NCI-H2081 treated with DMSO at 0.1 percent for 48 hours (cell line): ENCODE measurements at places on chromosomes 6 and 20.

- DNase-seq, result no peak
Measured at GRCh38 chr20:47950913-47951283, 165.6 kb upstream of the SULF2 start.

DNA sequence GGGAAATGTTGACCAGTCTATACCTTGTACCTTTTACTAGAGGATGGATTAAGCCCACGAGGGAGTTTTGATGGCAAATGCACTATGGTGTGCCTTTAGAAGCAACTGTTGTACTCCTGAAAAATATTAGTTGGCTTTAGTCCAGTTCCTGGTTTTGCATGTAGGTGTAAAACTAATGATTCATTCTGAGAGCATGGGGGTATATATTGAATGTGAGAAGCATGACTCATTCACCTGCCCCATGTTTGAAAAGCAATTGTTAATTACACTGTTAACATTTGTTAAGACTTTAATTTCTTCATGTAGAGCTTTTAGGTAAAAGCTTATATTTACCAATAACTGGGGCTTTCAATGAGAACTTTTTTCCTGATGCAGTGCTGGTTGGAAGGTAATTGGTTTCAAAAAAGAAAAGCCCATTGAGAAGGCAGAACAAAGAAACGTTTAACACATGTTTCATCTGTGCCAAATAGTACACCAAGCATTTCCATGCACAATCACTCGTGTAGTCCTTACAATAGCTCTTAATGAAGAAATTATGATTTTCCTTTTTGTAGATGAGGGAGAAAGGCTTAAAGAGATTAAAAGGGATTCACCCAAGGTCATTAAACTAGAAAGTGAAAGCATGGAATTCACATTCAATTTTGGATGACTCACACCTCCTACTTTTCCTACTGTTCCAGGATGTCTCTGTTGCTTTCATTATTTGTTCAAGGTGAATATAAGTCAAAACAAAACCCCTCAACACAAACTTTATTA is 134.1 kb downstream of the CCDC170 start:
- peak; percentile 5 for DNase-seq

DNA sequence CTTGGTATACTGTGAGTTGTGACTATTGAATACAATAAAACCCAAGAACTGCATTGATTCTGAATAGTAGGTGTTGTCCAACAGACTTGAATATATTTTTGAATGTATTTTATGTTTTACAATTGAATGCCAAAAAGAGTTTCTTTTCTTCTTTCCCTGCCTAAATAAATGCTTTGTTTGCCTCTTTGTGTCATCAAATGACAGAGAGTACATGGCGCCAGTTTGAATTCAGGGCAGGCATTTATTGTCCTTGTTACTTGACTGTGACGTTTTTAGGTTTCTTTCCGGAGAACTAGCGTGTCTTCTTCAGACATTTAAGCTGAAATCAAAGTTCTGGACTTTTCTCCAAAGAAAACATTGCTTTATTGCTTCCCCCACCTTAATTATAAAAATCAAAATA is 16.6 kb downstream of the KIF3B start:
- DNase-seq, result no peak

DNA sequence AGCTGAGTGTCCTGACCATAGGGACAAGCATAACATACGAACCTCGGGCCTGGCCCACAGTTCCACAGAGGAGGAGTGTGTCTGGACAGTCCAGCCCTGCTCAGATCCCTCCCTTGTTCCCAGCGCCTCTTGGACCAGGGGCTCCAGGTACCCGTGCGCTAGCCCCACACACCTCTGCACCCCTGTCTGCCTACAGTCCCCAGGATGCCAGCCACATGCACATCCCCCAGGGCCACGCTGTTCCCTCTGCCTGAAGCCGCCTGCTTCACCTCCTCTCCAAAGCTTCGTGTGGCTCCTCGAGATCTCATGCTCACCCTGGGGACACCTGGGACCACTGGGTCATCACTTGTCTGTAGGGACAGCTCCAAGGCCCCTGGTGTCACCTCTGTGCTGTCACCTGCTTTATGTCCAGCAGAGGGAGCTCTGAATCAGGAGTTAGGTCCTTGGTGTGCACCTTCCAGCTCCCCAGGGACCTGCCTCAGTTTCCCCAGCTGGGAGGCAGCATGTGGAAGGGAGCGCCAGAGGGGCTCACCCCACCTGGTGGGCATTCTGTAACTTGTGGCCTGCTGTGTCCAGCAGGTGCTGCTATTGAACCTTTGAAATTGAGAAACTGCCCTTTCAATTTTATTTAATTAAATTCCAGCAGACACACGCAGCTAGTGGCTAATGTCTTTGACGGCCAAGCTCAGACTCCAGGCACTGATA is 7.3 kb upstream of the YTHDF1 start:
- DNase-seq, result no peak

DNA sequence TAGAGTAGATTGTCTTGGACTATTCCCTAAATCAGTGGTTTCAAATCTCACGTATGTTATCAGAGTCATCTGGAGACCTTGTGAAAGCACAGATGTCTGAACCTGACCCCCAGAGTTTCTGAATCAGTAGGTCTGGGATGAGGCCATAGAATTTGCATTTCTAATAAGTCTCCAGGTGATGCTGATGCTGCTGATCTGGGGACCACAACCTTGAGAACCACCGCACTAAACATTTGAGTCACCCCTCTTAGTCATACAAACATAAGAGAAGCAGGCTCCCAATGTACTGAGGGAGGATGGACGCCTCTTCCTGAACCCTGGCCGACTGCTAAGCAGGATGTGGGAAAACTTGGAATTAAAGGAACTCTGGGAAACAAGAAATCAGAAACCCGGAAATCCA is 187.8 kb upstream of the PRDM1 start:
- no peak for DNase-seq
